Activated T-helper 17 cell treated with anti-CD3 and anti-CD28 coated beads, Interleukin-2, amount 50 U/mL, for 72 hours (primary cell): ENCODE measurements at places on chromosomes 2 and 18. TPM values are rescaled to one million over a fixed set of nuclear protein-coding genes. Genes with fewer than 3 reads are reported as not detected.

DNA sequence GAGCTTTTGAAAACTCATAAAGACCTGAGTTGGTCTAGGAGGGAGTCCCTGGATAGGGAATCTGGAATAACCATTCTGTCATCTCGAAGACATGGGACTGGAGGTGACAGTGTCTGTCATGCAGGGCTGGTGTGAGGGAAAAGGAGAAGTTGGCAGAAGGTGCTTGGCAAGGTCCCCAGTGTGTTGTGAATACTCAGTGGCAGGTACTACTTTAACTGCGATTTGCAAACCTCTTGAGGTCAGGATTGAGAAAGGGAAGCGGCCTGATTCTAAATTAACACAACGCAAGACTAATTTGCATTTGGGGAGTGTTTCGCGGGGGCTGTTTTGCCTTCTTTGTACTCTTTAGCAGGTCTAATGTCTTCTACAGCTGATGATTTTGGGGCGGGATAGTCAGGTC lies 77.0 kb upstream of the TMEM200C start:
- ATAC-seq, result no peak

GRCh38 chr2:42787788-42788477 lies 4.5 kb downstream of the HAAO start:
- peak; percentile 38 for ATAC-seq

Gene MATN3
- total RNA-seq, result not detected

GRCh38 chr18:74742573-74743243 lies 145.0 kb downstream of the ZNF407 start:
- ATAC-seq, result no peak

Gene CDK15
- not detected for total RNA-seq

GRCh38 chr18:8844721-8845148 lies 139.4 kb downstream of the MTCL1 start:
- ATAC-seq, result no peak

DNA sequence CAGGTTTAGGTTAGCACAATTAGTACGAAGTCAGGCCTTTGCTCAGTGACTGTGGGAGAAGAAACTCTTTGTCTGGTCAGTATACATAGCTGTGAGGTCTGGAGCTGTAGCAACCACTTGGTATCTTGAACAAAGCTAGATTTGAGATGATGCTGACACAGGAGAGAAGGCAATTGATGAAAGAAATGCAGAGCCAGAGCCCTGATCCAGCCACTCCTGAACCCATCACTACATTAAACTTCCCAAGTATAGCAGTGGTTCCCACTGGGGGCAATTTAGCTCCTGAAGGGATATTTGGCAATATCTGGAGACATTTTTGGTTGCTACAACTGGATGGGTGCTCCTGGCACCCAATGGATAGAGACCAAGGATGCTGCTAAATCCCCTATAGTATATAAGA lies 143.9 kb upstream of the SPRED2 start:
- ATAC-seq, result no peak

Gene PLGLB2
- 1.6 TPM for total RNA-seq

DNA sequence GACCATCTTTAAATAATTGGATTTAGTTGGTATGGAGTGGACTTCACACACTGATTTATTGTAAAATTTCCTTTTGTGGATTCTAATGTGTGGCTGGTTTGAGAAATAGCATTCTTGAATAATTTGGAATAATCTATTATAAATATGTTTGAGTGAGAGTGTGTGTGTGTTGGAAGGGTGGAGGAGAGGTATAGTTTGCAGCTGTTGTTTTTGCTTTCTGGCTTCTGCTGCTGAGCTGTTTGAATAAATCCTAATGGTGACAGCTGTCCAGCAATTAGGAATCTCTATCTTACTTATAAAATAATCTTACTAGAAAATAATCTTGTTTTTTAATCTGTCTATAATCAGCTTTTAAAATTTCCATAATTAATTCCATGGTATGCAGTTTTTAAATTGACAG lies 1283.0 kb upstream of the CDH2 start:
- no peak for ATAC-seq

DNA sequence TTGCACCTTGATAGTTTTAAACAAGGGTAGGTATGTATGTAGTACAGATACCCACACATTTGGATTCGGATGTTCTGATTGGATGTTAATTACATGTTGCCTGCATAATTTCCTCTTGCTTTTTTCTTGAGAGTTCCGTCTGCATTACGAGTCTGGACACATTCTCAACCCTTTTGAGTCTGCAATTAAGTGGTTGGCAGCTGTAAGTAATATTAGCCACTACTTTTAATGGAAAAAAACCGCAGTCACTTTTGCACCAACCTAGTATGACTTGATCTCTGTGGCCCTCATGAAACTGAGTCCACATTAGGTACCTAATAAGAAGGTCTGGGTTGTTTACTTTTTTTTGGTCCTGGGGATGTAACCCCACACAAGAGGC lies 217.3 kb downstream of the VAPA start:
- ATAC-seq, result no peak

Gene FAM124B
- total RNA-seq, result 1.1 TPM

Gene REV1
- total RNA-seq, result 33.1 TPM

DNA sequence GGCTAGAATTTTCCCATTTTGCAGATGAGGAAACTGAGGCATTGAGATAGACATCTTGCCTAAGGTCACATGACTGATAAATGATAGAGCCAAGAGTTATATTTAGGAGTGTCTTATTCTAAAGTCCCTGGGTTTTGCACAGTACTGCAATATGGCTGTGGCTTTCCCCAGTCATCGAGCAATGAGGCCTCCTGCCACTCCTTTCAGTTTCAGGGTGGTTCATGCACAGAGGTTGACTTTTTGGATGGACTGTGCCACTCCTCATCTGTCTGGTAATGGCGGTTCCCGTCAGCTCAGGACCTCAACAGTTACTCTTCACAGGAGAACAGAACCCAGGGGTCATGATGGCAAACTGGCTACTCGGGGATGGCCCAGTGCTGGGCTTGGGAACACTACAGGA lies 131.1 kb downstream of the ACKR3 start:
- ATAC-seq, result no peak

DNA sequence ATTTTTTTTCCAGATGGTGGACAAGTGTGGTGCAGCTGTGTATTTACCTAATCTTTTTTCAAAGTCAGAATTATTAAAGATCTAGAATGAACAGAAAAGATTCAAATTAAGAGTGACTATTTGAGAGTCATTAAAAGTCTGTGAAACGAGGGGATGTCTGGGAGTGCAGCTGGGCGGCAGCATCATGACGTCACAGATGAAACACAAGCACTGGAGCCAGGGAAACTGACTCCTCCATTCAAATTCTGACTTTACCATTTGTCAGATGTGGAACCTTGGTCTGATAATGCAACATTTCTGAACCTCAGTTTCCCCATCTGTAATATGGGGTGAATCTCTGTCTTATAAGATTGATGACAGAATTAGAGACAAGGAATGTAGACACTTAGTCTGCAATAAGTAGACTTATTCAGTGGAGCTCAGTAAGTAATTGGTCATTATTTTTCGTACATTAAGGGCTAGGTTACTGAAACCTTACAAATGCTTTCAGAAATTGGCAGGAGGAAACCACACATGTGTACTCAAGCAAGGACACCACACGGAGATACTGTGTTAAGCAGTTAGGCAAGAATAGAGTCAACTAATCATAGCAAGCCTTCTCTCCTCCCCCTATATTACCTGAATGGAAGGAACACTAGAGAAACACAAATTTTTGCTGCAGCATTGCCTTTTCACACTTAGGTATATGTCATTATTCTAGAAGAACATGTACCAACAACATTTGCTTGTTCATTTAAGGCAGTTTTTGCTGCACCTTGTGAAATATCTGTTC lies 27.8 kb upstream of the CXXC1 start:
- ATAC-seq, result no peak

Gene TOGARAM2
- total RNA-seq, result 4.3 TPM

DNA sequence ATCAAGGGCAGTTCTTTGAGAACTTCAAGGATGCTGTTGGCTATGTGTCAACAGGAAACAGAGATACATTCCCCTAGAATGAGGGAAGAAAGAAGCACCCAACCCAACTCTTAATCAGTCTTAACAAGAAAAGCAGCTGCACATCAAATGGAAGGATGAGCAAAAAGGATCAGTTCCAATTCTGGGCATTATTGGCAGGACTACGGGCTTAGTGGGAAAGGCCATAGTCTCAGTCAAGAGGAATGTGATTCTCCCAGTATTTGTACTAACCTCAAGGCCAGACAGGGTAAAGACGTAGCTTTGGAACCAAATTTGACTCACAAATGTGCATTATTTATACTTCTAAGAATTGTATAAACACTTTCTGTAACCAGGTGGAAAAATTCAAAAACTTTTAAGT lies 18.2 kb downstream of the BMP10 start:
- ATAC-seq, result no peak
